ENCODE measurements at places on chromosomes 2 and 18.

DNA sequence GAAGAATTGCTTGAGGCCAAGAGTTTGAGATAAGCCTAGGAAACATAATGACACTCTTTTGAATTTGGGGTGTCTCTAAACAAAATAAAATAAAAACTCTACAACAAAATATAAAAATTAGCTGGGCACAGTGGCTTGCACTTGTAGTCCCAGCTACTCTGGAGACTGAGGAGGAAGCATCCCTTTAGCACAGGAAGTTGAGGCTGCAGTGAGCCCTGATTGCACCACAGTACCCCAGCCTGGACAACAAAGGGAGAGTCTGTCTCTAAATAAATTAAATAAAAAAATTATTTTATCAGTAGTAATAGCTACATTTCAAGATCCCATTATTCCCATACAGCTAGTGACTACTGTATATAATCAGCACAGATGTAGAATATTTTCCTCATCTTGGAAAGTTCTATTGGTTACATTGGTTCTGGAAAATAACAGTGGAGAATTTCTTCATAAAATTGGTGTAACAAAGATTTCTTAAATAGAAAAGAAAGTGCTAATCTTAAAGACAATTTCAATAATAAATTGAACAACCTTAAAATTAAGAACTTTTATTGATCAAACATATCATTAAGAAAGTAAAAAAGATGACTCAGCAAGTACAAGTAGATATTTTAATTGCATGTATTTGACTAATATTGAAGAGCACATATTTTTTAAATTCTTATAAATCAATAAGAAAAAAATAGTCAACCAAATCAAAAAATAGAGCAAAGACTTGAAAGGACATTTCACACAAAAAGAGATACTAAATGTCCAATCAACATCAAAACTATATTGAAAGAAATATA is 90.4 kb upstream of the KYNU start:
- no peak for DNase-seq

GRCh38 chr18:32455361-32455760 is 15.3 kb downstream of the GAREM1 start:
- no peak for DNase-seq

GRCh38 chr2:232377841-232378734 is 463 bp upstream of the ALPP start:
- DNase-seq: no peak

- DNase-seq: no peak
Observed at GRCh38 chr2:64987001-64987955, 1.9 kb upstream of the SLC1A4 start.

- no peak for DNase-seq
Observed at GRCh38 chr18:28003451-28003850, 173.5 kb downstream of the CDH2 start.

GRCh38 chr2:171086352-171087290 is 74.1 kb downstream of the TLK1 start:
- no peak for DNase-seq

GRCh38 chr2:125280265-125280664 is 1255.2 kb downstream of the CNTNAP5 start:
- no peak for DNase-seq

DNA sequence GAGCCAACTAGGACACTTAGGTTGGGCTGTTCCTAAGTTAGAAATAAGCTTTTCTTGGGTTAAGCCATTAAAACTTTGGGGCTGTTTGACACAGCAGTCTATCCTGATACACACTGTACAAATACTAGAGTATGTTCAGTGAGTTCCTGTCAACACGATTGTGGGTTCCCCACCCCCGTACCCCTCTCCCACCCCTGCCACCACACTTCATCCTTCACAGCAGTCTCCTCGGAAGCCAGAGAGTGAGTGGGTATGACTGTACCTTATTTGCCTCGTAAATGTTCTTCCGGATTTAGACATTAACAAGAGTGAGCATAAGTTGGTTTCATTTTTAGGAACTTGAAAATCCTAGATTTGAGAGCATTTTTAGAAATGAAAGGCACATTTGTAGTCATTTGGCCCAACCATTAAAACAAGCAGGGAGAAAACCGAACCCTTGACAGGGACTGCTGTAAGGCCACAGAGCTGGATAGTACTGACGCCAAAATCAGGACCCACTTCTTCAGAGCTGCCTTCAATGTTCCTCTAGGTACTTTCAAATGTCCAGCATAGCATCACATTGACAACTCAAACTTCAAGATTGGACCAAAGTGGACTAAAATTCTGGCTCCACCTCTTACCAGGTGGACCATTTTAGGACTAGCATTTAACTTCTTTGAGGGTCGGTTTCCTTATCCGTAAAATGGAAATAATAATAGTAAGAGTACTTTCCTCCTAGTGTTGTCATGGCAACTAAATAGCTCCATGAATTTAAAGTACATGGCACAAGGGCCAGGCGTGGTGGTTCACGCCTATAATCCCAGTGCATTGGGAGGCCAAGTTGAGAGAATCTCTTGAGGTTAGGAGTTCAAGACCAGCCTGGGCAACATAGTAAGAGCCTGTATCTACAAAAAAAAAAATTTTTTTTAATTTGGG is 166.3 kb upstream of the SERTAD2 start:
- DNase-seq: no peak

DNA sequence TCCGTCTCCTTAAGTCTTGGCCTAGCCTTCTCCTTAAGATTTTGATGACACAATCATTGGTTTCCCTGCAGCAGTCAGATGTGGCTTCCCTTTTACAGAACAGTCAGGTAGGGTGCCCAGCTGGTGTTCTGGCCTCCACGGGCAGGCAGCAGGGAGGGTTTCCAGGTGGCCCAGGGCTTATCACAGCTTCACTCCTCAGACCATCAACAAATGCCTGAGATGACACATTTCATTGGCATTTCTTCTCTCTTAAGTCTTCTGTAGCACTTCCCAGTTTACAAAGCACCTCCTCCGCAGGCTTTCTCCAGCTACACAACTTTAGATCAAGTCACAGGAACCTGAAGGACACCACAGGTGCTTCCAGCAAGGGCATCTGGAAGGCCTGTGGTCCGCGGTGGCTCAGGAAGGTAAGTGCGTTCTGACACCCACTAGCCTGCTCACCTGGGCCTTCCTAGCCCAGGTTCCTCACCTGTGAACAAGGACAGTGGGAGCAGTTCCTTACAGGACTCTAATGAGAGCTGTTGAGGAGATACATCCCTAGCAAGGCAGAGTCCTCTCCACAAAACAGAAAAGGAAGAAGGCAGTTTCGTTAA is 37.6 kb downstream of the PTPN18 start:
- DNase-seq: no peak

- no peak for DNase-seq
Observed at GRCh38 chr2:188898261-188898660, 75.9 kb upstream of the COL3A1 start.

DNA sequence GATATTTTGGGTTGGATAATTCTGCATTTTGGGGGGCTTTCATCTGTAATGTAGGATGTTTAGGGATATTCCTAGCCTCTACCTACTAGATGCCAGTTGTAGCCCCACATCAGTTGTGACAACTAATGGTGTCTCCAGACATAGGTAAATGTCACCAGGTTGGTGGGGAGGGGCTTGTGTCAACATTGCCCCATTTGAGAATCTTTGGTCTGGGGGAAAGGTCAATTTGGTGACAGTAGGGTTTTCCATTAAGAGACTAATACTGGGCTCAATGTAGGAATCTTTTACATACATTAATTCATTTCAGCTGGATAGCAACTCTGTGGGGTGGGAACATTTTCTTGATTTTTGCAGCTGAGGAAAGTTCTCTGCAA is 6.6 kb upstream of the AFTPH start:
- DNase-seq: no peak

- no peak for DNase-seq
Observed at GRCh38 chr2:109423556-109424359, 190.0 kb downstream of the SEPTIN10 start.

- no peak for DNase-seq
Observed at GRCh38 chr2:180572346-180572745, 408.1 kb upstream of the UBE2E3 start.

DNA sequence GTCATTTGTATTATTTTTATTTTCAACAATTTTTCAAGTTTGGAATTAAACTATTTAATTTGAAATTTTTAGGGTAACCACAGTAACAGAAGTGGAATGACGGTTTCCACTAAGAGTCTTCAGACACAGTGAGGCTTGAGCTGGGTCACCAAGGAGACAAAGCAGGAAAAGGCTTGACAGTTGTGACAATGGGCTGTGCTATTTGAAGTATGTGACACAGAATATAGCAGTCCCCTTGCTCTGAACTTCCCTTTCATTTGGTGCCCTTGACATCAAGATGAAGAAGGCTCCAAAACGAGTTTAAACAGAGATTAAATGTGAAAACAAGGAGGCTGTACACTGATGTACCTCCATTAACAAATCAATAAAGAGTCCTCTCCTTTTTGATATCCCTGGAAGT is 265.4 kb upstream of the DLGAP1 start:
- DNase-seq: no peak

GRCh38 chr18:61470031-61470674 is 136.9 kb downstream of the CDH20 start:
- DNase-seq: no peak

DNA sequence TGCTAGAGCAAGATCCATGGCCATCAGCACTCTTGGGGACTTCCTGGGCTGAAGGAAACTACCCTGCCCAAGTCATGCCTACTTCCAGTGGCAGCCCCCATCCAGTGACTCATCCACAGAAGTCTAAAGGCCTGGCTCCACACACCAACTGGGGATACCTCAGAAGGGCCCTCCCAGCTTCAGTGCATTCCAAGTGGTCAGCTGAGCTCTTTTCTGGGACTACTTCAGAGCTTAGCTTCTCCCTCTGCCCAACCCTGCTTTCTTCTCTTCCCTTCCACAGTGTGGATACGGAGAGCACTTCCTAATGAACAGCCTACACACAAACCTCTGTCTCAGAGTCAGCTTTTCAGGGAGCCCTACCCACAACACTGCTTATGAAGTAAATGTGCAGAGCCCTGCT is 66.5 kb downstream of the CLHC1 start:
- no peak for DNase-seq

- DNase-seq: no peak
Observed at GRCh38 chr2:68251187-68251854, 1.0 kb downstream of the PPP3R1 start.

DNA sequence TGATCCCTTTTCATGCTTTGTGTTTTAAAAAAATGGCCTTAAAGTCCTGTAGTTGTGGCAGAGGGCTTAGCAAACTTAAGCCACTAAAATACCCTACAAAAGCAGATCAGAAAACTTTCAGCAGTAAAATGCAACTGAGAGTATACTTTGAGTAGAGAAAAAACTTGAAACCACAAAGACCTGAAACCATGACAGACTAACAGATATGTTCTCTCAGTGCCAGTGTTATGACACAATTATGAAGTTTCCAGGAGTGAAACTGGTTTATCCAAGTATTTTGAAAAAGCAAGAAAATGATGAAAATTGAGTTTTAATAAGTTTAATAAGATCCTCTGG is 74.5 kb downstream of the SPRED2 start:
- DNase-seq: no peak

- no peak for DNase-seq
Observed at GRCh38 chr18:6661692-6662415, 67.7 kb upstream of the ARHGAP28 start.

- no peak for DNase-seq
Observed at GRCh38 chr18:22783245-22783644, 149.9 kb upstream of the RBBP8 start.
